CD4-positive, alpha-beta T cell treated with Interleukin-6 for 4 hours (primary cell): ENCODE measurements at places on chromosomes 11 and 22.

DNA sequence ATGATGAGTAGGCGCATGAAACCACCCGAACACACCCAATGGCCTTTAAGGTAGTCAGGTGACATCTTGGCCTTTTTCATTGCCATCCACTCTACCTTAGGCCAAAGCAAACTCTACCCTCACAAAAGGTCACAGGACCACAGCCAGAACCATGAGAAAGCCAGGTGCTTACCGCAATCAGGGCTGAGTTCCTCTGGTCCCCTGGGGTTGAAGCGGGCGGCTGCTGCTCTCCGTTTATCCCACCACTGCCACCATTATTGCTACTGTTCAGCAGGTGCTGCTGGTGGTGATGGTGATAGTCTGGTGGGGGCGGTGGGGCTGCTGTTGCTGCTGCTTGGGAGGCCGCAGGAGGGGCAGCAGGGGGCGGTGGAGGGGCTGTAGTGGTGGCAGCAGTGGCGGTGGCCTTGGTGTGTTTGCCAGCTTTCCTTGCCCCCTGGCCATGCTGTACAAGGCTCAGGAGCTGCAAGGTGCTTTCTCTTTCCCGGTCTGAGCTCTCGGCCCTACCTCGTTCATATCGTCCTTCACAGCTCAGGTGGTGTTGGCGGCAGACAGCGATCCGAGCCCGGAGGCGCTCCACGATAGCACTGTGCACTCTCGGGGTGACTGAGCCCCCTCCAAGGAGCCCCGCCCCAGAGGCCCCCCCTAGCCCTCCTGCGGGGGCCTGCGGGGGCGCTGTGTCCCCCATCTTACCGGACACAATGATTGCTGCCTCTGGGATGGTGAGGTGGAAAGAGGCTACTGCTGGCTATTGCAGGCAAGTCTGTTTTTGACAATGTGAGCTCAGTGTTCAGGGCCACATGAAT, 1.6 kb downstream of the MAML2 start:
- DNase-seq, result peak; percentile 69

DNA sequence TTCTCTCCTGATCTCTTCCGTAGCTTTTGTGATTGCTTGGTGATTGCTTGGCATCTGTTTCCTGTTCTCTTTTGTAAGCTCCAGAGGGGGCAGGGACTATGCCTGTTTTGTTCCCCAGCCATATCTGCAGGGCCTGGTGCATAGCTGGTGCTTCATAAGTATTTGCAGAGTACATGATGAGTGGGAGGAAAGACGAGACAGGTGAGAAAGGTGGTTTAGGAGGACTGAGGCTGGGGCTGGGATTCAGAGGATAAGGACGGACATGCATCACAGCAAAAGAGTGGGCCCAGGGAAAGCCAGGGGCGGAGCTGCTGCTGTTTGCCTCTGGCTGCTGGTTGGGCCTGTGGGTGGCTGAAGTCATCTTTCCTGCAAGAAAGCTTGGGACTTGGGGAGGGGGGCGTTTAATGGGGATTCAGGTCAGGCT, 62.4 kb downstream of the DSCAML1 start:
- no peak for DNase-seq

GRCh38 chr11:64357446-64357845, 1.5 kb upstream of the RPS6KA4 start:
- DNase-seq, result no peak

DNA sequence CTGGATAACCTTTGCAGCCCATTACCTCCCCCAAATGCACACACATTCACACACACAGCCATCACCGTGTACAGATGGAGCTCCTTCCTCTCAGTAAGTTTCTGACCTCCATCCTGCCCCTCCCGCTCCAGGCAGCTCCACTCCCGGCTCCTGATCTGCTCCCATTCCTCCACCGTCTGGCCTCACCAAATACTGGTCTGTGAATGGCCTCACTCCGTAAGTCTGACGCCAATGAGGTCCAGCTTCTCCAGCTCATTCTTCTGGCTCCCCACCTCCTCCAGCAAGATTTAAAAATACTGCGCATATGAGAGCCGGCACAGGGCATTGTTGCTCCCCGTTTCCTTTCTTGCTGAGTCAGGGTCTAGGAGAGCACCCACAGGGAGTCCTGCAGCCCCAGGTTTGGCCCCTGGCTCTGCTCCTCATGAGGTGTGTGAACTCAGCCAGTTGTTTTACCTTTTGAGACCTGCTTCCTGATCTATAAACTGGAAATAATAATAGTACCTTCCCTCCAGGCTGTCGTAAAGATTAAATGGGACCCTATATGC, 14.0 kb upstream of the TUB start:
- DNase-seq, result no peak

GRCh38 chr11:58513747-58514367, 6.0 kb upstream of the OR5B21 start:
- no peak for DNase-seq

GRCh38 chr22:44797181-44797725, 44.9 kb downstream of the ARHGAP8 start:
- DNase-seq, result no peak

GRCh38 chr11:103051151-103051801, 40.7 kb downstream of the DCUN1D5 start:
- no peak for DNase-seq

- DNase-seq, result no peak
Measured at GRCh38 chr22:17629641-17630040, 1.1 kb upstream of the ATP6V1E1 start.

DNA sequence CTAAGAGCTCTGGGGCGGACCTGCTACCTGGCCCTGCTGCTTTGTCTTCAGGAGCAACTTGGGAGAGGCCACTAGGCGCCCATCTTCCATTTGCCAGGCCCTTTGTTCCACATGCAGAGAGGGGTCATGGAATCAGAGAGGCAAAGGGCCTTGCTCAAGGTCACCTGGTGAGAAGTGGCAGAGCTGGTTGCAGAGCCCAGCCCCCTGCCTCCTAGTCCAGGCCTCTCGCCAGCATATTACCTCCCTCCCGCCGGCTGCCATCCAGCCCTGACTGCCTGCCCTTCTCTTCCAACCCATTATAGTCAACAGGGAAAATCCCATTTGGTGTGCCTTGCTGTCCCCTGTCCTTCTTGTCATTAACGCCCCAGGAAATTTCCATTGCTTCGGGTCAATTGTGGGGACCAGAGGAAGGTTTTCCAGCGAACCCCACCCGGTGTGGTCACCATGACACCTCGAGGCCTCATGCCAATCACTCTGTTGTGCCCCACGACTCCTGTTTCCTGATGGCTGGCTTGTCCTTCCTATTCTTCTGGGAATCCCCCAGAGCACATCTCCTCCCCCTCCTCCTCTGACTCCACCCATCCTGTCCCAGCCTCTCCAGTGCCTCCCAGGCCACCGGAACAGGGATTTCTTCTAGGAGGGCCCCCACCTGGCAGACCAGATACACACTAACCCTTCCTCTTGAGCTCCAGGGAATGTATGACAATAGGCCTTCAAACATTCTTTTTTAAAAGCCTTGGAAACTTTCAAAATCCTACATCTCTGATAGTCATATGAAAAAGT, 77.0 kb downstream of the NECTIN1 start:
- DNase-seq, result no peak

DNA sequence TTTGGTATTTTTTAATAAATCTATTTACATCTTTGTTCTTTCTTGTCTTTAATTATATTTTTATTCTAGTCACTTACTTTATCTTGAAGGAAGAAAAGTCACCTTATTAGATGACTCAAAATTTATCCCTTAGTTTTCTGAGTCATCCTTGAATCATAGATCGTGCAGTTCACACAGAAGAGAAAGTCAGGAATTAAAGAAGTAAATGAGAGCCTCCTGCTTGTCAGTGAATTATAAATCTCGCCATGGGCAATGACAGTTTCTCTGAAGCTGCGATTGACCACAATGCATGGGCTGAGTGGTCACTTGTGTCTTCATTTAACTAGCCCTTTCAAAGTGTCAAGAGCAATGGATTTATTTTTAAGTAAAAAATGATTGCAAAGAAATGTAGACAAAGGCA, 91.2 kb downstream of the LUZP2 start:
- no peak for DNase-seq

- DNase-seq, result no peak
Measured at GRCh38 chr22:35601743-35602615, 15.2 kb downstream of the MB start.

DNA sequence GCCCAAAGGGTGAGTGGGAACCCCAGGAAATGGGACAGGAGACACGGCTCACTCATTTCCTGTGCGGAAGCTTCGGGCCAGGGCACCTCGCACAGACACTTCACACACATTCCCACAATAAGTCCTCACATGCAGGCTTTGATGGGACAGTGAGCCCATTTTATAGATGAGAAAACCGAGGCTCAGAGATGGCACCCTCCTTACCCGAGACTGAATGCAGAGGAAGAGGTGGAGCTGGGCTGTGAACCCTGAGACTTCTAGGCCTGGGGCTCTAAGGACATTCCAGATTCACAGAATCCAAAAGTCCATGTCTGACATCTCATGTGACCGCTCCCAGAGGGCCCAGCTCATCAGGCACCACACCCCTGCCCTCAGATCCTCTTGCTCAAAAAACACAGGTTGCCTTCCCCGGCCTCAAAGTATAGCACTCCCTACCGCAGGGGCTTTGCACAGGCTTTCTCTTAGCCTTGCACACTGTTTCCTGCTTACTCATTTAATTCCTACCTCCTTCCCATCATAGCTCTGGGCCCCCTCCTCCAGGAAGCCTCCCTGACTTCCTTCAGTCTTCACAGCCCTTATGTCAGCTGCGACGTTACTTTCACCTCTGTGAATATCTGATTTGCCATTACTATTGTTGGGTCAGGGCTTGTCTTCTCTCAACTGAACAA, 57.1 kb upstream of the TCF20 start:
- DNase-seq, result peak; percentile 26

DNA sequence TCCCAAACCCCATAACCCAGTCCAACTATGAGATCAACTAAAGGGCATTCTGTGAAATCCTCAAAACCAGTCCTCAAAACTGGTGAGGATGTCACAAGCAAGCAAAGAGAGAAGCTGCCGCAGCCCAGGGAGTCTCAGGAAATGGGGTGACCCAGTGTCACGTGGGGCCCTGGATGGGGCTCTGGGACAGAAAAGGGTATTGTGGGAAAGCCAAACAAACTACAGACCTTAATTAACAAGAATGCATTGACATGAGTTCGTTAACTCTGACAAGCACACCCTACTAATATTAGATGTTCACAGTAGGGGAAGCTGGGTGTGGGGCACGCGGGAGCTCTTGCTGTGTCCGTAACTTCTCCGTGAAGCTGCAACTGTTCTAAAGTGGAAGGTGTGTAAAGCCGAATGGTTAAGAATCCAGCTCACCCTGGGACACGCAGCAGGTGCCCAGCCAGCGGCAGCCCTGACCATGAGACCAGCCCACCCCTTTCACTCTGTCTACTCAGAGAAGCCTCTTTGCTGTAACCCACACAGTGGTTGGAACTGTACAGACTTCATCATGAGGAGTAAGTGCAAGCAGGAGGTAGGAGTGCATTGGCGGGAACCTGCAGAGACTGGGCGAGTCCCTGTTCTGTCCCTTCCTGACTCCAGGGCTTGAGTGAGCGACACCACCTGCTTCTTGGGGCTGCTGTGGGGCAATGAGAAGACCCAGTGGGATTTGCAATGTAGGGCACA, 17.9 kb downstream of the LINC01488 start:
- DNase-seq, result no peak

GRCh38 chr22:45454275-45454674, 40.8 kb downstream of the RIBC2 start:
- no peak for DNase-seq

DNA sequence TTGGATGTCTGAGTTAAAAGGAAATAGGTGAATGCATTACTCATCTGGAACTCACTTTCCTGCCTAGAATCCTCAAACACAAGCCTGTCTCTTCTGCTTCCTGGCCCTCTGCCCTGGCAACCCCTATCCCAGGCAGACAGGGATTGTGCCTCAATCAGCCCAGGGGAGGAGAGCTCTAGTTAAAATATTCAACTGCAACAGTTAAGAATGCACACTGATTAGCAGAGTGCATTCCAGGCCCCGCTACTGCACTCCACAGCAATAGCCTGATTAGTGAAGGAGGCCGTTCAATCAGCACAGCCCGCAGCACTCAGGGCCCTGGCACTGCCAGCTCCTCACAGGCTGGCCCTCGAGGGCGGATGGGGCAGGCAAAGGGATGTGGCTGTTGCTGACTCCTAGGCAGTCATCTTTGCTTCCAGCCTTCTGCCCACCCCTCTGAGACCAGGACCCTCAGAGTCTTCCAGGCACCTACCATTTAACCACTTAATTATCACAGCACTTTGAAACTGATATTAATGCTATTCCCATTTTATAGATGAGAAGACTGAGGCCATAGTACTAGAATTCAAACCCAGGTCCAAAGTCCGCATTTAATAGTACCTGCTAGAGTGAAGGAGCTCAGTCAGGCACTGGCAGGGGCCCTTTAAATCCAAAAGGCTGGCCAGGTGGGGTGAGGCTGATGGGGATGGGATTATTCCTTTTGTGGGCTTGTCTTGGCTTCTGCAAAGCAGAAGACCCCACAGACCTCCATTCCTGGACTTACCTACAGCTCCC, 435.3 kb downstream of the SOX6 start:
- no peak for DNase-seq

DNA sequence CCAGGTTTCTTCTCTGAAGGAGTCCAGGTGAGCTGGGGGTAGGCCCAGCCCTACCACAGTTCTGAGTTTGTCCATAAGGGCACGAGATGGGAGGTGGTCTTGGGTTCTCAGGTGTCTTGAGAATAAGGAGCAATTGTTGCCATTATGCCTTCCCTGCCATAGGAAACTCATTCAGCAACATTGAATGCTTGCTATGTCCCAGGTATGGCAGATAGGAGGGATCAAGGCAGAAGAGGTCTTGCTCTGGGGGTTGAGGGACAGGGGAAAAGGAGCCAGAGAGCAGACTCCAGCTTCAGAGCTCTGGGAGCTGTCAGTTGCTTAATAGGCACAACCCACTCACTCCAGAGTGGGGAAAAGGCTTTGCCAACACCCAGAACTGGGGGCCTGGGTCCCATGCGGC, 4.3 kb downstream of the SELENOM start:
- DNase-seq, result no peak

DNA sequence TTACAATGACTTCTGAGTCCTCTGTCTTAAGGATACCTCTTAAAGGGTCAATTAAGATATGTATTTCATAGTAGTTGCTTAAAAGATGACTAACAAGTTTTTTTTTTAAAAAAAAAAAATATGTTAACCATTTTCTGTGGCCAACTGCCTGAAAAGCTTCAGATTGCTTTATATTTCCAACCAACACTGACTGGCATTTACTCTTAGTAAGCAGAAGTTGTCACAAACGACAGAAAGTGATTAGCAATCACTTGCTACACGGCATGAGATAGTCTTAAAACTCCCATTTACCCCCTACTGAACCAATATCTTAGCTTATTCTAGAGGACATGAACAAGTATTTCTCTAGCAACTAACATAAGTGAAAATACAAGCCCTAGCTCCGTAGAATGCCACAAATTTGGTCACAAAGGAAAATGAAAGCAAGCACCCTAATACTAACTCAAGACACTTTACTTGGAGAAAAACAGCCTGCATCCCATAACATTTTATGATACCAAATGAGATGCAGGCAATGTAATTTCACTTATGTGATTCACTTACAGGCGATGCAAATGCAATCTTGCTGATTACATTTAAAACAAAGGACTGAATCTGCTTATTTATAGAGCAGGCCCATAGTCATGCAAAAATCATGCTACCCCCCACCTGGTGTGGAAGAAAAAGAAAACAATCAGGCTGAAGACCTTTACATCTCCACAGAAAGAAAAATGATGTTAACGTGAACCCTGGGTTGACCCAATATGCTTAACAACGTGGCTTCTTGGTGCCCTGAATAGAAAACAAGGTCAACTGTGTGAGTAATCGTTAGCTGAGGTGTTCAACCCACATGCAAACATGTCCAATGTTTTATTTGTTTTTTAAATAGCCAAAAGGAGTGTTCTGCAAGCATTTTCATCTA, 25.7 kb downstream of the MPPED2 start:
- DNase-seq, result no peak
